Bone marrow (tissue), 2 donors: ENCODE measurements at places on chromosomes 5 and 9.

DNA sequence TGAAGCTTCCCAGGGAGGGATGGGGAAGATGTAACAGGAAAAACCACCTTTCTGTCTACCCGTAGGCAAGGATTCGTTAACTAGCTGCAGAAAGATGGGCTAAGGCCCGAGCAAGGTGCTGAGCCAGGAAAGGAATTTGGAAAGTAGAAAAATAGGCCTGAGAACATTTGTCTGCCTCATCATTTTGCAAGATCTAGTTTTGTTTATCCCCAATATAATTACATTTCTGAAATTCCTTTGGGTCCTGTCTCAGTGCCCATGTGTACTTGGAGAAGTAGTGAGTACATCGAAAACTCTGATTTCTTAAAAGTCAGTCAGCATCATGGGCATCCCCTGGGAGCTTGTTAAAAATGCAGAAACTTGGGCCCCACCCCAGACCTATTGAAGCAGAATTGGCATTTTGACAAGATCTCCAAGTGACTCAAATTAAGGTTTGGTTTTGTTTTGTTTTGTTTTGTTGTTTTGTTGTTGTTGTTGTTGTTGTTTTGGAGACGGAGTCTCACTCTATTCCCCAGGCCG, 52.1 kb upstream of the CEMIP2 start:
- no peak for DNase-seq

DNA sequence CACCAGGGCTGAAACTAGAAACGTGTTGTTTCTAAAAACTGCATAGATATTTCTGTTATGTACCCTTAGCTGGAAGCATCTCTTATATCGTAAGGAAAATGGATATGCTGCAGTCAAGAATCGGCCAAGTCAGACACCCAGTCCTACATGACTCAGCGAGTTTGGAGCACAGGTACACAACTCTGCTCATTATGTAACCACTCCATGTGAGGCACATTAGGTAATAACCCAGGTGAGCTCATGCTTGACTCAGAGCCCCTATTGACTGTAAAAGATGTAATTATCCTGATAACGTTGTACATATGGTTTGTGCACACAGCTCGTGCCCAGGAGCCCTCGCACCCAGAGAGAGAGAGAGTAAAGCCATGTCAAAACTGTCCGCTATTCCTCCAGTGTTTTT, 593.7 kb upstream of the ACO1 start:
- no peak for DNase-seq

GRCh38 chr5:35876922-35877321, 20.2 kb downstream of the IL7R start:
- DNase-seq = peak; percentile 38

DNA sequence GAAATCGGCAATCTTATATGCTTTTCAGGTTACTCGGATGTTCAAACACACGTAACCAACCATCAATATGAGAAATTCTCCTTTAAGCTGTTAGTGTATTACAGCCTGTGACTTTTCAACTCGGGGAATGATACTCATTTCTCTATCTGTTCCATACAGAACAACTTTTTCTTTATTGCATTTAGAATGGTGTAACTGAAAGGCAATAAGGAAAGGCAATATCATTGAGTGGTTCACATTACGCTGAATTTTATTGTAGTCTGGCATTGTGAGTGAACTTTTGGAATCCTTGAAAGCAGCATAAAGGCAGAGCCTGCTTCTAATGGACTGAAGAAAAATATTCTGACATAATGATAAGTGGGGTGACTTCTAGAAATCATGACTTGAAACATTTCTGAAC, 54.4 kb upstream of the MEF2C start:
- DNase-seq = no peak

DNA sequence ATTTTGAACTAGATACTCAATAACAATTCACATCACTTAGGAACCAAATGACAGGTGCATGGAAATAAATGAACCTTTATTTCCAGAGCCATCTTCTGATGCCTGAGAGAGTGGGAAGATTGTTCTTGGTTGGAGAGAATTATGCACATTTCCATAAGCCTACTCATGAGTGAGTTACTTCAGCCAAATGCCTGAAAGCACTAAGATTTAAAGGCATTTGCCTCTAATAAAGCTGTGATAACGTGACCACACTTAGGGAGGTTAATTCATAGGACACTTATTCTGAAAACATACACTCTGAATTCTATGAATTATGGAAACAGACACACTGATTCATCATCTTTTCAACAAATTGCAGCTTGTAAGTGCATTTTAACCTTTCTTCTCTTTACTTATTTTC, 40.0 kb downstream of the KCTD16 start:
- DNase-seq = no peak

DNA sequence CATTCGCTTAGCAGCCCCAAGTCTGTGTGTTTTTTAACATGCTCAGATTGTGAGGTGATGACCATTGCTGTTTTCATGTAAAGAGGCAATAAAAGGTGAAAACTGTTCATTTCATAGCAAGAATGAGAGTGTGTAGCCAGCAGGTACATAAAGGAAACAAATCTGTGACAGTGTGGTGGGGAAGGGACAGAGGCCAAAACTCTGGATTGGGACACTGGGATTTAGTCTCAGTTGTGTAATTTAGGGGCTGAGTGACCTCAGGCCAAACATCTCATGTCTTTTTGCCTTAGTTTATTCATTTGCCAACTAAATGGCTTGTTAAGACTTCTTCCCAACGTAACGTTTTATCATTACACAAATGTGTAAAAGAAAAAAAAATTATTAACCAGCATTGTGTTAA, 47.0 kb downstream of the KCNN2 start:
- no peak for DNase-seq

- no peak for DNase-seq
Measured at GRCh38 chr5:108266242-108266641, 115.7 kb downstream of the FBXL17 start.

DNA sequence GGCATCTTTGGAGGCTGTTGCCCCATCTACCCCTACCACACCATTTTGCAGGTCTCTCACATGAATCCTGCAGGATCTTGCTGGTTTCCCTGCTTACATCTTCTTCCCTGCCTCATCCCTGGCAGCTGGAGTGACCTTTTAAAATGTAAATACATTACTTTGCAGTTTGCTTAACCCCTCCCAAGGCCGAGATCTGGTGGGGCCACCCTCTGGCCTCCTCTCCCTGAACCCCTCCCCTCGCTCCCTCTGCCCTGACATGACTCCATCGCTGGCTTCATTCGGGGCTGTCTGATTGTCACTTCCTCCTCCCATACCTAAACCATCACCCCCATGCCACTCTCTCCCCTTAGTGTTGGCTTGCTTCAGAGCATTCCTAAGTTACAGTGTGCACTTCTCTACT, 12.6 kb upstream of the PALM2AKAP2 start:
- no peak for DNase-seq
